SW 1271 (cell line): ENCODE measurements at places on chromosomes 13 and 19.

- DNase-seq, result no peak
Measured at GRCh38 chr19:12880551-12881171, 588 bp downstream of the DNASE2 start.

DNA sequence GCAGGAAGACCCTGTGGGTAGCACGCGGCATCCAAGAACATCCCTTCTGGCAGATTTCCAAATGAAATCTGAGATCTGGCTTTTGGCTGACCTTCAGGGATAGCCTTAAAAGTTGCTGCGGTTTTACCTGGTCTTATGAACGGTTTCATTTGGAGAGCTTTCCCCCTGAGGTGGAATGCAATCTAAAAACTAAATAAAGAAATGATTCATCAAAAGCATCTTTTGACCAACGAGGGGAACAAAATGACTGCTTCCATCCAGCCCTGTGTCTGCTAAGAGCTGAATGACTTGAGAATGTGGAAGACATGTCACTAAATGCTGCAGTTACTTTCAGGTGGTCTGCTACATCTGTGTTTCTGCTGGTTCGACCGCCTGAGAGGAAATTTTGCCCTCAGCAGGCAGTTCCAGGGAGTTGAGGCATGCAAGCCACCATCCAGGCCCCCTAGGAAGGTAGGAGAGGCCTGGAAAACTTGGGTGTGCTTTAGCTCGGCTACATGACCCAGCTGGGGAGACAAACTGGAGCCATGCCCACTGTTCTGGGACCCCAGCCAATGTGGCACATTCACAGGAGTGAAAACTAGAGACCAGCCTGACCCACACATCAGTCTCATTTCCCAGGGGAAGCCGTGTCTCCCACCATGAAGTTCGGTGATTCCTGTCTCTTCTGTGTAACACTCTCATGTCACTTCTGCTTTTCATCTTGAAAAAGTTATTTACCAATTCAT is 175.1 kb upstream of the KL start:
- no peak for DNase-seq

- DNase-seq, result peak; percentile 6
Measured at GRCh38 chr13:33193428-33193974, 92.1 kb downstream of the STARD13 start.

- DNase-seq, result no peak
Measured at GRCh38 chr13:31035185-31035965, 102.9 kb downstream of the TEX26 start.

- DNase-seq, result peak; percentile 13
Measured at GRCh38 chr19:5804516-5805461, at the start of gene NRTN. Gene NRTN (plus strand): TSS chr19:5805067. CDS start chr19:5824166, 19,099 bp downstream.

DNA sequence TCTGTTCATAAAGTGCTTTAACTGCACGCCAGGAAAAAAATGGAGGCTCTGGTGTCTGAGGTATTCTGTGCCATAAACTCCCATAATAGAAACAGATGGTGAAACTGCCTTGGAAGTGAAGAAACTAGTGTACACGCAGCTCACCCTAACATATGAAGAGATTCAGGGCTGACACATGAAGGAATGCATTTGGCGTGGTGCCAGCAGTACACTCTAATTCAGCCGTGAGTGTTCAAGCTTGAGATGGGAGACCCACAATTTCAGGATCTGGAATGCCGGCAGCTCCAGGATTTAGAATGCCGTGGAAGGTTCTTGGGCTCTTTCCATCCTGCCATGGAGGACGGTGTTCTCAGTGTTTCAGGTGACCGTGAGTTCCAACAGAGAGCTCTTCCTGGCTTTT is 478.4 kb downstream of the TSHZ3 start:
- DNase-seq, result no peak
